Chondrocyte (in vitro differentiated cells): ENCODE measurements at places on chromosomes 16 and 17. TPM values are rescaled to one million over a fixed set of nuclear protein-coding genes. Genes with fewer than 3 reads are reported as not detected.
A peak's percentile ranks its signal among the peaks of the same experiment; 100 is the strongest.

Gene PRM3
- not detected in 3 replicates for total RNA-seq

- H3K36me3 ChIP-seq, result peaks cover 2% of the 10 kb centered on the region
- H3K27me3 ChIP-seq, result peaks cover 60% of the 10 kb centered on the region
- DNase-seq, result peak; percentile 36
- no peak overlapping the region for H3K4me3 ChIP-seq
Observed at GRCh38 chr17:38617967-38618760, 12.4 kb upstream of the SRCIN1 start.

- DNase-seq, result no peak
- H3K27me3 ChIP-seq, result no peaks in the 10 kb centered on the region
- H3K36me3 ChIP-seq, result no peaks in the 10 kb centered on the region
- H3K27ac ChIP-seq, result no peak overlapping the region
- no peaks in the 10 kb centered on the region for H3K4me1 ChIP-seq
Observed at GRCh38 chr17:78572239-78573205, 4.7 kb downstream of the DNAH17 start.

GRCh38 chr16:51030516-51030915 is 120.6 kb downstream of the SALL1 start:
- H3K27me3 ChIP-seq, result peaks cover 6% of the 10 kb centered on the region
- H3K4me1 ChIP-seq, result peaks cover 4% of the 10 kb centered on the region
- H3K36me3 ChIP-seq, result no peaks in the 10 kb centered on the region
- no peak overlapping the region for H3K27ac ChIP-seq
